ENCODE measurements at places on chromosomes 11 and 22. TPM values are rescaled to one million over a fixed set of nuclear protein-coding genes. Genes with fewer than 3 reads are reported as not detected.

HTR3B gene
- not detected for total RNA-seq

TBX10 gene
- not detected for total RNA-seq

DNA sequence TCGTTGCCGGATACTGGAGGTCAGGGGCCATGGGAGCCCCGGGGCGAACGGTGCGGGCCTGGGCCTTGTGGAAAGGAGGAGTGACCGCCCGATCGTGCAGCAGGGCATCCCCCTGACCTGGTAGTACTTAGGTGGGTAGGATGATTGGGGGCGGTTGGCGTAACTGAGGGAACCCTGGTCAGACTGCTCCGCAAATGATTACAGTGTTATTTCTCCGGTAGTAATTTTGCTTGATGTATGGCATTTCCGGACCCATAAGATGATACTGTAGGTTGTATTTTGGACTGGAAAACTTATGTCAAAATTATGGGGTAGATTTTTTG lies 762 bp downstream of the MTMR3 start:
- no peak for DNase-seq

GLYAT gene
- not detected for total RNA-seq

GRCh38 chr22:27782088-27782487 lies 19.5 kb downstream of the MN1 start:
- DNase-seq, result no peak

DNA sequence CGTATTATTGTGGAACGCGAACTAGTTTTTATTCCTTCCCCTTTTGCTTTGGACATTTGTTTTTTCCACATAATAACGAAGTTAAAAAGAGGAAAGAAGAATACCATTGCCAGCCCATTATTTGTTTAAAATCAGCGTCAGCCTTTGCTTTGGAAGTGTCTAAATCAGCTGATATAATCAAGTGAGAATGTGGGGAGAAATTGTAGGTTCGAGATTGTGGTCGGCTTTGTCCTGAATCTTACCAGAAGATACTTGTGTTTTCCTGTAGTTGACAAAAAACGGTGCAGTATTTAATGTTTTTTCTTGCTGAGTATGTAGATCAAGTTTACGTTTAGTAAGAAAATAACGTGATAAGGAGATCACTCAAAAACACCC lies 935 bp downstream of the ZNF143 start:
- no peak for DNase-seq

Data from lower leg skin (tissue), 4 donors.